Amniotic stem cell (primary cell): ENCODE measurements at places on chromosomes 2 and 18.

GRCh38 chr2:191951376-191951775 lies 104.5 kb upstream of the CAVIN2 start:
- no peak for DNase-seq

DNA sequence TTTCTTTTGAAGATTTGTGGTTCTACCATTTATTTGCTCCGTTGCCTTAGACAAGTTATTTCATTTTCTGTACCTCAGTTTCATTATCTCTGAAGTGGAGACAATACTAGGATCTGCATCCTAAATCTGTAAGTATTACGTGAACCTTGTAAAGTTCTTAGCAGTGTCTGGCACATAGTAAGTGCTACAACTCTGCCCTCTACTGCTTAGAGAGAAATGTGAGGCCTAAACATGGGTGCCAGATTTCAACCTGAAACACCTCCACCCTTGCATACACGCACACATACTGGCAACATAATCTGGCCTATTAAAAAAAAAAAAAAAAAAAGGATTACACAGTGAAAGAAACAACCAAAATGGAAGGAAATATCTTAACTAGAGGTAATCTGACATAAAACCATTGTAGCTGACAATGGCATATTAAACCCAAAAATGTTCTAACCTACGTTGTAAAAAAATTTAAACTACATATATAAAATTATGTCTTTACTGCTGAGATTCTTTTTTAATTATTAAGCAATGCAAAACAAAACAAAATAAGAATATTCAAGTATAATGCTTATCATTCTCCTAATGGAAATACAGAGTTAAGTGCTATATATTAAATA lies 132.6 kb downstream of the MAP2 start:
- no peak for DNase-seq

GRCh38 chr2:64698668-64699444 lies 45.1 kb upstream of the SERTAD2 start:
- DNase-seq, result peak; percentile 64

DNA sequence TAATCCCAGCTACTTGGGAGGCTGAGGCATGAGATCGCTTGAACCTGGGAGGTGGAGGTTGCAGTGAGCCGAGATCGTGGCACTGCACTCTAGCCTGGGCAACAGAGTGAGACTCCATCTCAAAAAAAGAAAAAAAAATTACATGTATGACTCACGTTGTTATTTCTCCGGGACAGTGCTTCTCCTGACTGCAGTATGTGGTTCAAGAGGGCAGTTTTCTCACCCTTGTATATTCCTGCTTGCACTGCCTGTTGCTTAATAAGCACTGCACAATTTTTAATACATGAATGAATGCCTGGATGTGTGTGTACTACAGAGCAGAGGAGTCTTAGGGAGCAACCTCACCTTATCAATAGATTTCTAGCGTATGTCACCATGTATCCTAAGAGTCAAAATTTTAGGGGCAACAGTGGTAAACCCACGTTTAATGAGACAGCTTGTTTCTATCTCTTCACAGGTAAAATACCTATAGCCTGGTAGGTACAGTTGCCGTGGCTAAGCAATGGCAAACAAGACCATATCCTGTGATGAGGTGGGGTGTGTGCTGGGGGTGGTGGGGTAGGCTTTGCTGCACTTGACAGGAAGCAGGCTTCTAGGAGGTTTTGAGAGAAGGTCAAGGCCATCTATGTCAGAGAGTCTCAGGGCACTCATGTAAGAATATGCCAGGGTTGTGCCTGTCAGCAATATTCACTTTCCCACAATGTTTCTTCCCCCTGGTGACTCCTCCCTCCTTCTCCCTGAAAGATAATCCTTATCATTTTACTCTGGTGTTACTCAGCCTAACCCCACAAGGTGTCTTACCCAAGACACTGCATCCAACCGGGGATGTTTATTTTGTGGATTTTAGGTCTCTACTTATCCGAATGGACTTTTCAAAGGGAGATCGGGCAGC lies 36.9 kb upstream of the MEX3C start:
- no peak for DNase-seq

GRCh38 chr2:217048730-217049129 lies 188.9 kb upstream of the TNP1 start:
- DNase-seq, result no peak

DNA sequence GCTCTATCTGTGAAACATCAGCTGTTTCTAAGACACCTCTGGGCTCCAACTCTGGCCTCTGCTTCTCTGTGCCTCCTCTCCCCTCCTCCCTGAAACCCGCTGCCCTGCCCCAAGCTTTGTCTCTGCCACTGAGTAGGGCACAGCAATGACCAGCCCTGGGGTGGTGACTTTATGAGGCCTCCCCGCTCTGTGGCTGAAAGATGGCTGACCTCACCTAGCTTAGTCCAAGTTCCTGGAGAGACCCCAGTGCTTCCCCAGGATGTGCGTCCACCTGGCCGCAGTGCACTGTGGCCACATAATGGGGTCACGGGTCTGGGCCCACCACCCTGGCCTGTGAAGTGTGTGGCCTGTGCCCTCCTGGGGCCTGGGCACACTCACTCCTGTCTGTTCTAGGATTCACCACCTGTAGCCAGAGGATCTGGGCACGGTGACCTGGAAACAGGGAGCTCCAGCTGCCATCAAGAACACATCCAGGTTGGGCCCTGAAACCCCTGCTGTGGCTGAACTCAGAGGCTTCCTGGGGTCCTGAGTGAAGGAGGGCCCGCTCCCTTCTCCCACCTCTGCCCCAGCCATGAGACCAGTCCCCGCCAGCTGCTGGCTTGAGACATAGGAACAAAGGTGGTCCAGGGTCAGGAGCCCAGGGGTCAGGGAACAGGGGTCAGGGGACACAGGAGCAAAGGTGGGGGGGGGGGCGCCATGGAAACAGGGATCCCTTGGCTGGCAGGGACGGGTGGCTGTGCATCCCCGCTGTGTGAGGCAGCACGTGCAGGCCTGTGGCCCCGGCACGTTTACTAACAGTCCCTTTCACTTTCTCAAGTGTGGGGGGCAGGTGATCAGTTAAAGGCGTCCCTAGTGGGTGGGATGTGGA lies 29.3 kb upstream of the OTOS start:
- no peak for DNase-seq

DNA sequence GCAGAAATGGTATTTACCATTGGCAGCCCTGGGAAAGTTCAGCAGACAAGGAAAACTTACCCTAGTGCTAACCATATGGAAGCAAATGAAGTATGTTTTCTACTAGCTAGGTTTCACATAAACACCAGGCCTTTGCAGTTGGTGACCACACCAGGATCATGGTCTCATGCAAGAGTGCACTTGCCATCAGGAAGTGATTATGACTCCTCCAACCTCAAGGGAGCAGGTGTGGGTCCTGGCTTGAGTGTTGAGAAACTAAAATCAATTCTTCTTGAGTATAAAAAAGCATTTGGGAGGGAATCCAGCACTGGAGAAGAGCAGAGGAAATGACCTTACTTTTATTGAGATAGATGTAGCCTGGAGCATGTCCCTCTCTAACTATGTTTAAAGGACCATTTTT lies 56.8 kb upstream of the SPAG16 start:
- DNase-seq, result no peak

- DNase-seq, result no peak
These were observed 27.2 kb downstream of the FAHD2B start for GRCh38 chr2:97067279-97068004.

DNA sequence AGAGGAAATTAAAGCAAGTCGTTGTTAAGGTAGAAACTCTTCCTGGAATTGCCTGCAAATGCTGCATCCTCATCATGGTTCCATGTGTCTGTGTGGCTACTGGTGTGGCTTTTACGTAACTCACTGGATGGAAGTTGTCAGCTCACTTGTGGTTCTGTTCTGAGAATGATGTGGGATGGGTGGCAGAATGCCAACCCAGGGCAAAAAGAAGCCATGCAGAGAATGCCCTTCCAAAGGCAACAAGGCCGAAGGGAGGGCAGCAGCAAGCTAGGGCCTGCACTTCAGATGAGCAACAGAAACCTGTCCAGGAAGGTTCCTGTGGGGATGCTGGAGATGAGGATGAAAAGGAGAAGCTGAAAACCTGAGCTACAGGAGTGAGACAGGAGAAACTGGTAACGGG lies 10.4 kb upstream of the NAPG start:
- no peak for DNase-seq

GRCh38 chr2:170142502-170142901 lies 35.4 kb upstream of the MYO3B start:
- no peak for DNase-seq

- no peak for DNase-seq
These were observed 100.9 kb downstream of the SH3BP4 start for GRCh38 chr2:235052514-235053354.

DNA sequence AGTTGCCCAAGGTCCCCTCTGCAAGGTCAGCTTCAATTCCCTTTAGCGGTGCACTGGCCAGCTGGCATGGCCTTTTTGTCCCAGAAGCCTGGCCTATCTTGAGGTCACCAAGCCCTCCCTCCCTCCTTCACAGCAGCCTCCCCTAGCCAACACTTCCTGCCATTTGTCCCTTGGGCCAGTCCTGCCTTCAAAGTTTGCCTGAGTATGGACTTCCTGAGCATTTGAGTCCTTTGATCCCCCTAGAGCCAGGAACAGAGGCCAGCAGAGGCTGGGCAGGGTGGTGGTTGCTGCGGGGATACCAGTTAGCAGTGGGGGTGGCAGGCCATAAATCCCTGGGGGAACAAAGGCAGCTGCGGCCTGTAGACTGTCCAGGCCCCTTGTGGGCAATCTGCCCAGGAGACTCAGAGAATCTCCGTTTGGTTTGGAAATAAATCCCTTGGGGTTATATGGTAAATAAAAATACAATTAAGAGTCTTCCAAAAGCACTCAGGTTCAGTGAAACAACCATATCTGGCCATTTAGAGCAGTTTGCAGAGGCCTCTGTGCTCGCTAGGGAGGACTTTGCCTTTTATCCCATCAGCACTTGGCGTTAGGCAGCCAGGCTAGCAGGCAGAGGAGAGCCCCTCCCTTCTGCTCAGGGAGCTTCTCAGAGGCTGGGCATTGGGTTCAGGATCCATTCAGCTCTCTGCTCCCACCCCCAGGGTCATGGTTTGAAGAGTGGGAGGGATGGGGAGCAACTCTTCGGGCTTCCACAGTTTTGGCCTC lies 3.1 kb upstream of the HES6 start:
- DNase-seq, result no peak

- DNase-seq, result no peak
These were observed 40.1 kb downstream of the KCMF1 start for GRCh38 chr2:85011098-85011497.

DNA sequence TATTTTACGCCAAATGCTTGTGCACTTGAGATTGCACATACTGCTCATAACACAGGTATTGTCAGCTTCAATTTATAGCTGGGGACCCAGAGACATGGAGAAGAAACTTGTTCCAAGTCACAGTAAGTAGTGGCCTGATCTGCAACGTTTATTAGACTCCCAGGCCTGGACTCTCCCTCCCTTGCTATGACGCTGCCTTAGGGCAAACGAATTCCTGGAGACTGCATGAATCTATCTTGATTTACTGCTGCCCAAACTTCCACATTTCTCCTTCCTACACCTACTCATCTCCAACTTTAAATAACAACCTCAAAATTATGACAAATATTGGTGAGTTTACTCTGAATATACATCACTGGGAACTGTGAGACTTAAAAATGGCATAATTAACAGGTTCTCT lies 145.1 kb upstream of the CCDC195 start:
- no peak for DNase-seq

DNA sequence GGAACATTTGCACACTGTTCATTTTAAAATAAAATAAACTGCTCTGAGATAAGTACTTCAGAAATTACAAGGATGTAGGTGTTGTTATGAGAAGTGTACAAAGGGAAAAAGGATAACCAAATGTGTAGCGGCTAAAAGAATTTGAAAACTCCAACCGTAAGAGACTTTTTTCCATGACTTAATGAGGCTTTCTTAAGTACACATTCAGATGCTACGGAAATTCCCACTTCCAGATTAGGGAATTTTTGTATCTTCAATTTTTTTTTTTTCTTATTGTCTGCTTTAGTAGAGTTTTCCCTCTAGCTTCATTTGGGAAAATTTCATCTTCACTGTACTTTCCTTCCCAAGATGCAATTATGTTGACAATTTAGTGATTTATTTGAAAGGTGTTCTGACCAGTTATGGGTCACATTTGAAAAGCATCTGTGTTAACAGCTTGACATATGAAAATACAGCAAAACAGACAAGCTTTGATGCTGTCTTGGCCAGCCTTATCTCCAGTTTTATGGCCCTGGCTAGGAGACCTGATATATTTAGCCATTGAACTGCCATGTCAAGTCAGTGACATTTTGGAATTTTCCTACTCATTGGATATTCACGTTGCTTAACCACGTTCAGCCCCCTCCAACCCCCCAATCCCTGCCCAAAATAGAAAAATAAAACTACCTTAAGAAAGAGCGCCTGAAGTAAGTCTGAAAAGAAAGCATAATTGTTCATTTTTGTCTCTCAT lies 105.6 kb downstream of the FEZ2 start:
- no peak for DNase-seq

- no peak for DNase-seq
These were observed 1.3 kb upstream of the ANTXR1 start for GRCh38 chr2:69011611-69012157.

DNA sequence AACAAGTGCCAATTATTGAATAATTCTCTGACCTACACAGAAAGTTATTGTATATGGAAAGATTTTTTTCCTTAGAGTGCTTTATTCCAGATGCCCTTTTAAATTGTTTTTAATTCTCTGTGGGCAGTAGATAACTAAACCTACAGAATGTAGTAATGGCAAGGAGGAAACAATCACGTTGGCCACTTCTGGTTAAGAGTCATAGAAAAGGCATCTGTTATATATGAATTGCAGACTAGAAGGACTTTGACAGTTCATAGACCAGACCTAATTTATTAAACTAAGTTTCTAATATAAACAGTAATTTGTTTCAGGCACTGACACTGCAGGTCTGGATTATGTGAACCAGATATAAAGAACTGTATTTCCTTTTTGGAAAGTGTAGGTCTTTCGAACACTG lies 607.5 kb downstream of the PLCL1 start:
- DNase-seq, result no peak

DNA sequence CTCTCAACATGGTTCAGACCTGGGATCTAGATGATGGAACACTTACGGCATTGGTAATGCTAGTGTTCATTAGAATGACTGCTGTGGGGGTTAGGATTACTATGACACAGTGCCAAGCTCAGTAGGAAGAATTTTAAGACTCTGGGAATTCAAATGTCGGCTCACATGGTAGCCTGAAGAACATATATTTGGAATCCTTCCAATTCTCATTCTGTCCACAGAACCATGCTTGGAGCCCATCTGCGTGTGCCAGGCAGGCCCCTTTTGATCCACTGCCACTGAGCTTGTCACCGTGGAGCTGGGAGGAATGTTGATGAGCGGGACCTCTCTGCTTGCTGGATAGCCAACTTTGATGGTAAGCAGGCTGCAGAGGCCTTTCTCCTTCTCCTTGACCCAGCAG lies 322.0 kb upstream of the SOX11 start:
- DNase-seq, result no peak

- no peak for DNase-seq
These were observed 48.3 kb downstream of the THUMPD2 start for GRCh38 chr2:39730685-39731302.
